ENCODE measurements at places on chromosomes 16 and 17. TPM values are rescaled to one million over a fixed set of nuclear protein-coding genes. Genes with fewer than 3 reads are reported as not detected.

DNA sequence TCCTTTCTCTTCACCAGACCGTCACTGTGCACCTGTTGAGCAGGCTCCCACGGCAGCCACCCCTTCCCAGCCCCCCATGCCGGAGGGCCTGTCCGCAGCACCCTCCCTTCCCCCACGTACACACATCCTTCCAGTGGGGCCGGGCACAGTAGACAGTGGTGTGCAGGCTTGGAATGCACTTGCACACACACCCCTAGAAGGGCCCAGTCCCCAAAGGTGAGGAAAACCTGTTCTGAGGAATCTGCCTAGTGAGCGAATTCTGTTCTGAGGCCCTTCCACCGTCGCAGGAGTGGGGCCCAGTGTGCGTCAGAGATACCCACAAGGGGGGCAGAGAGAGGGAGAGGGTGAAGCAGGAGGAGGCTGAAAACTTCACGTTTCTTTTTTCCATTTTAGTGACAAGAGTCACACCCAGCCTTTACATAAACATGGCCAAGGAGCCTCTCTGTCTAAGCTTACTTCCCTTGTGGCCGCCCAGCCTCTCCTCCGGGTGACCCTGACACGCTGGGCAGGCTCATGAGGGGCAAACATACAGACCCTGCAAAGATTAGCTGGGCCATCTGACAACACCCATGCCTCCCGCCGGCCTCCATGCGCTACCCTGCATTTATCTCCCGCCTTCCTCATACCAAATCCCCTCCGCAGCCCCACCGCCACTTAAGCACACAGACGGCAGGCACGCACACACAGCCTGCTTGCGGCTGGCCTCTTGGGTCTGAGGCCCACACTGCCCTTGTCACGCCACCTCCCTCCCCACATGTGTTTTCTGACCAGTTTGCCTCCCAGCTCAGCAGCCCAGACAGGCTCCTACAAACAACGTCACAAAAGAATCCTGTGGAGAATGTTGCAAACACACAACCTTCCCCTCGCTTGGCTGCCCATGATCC, 1.8 kb downstream of the ZBTB4 start:
- DNase-seq, result no peak

GRCh38 chr17:40005520-40005919, 9.7 kb upstream of the CSF3 start:
- no peak for DNase-seq

- DNase-seq, result no peak
Measured at GRCh38 chr17:9002606-9003354, 18.5 kb upstream of the NTN1 start.

- DNase-seq, result peak; percentile 68
Measured at GRCh38 chr17:19346351-19347255, 15.9 kb downstream of the B9D1 start.

KRT13 gene
- total RNA-seq, result not detected

CCL17 gene
- not detected for total RNA-seq

- DNase-seq, result no peak
Measured at GRCh38 chr16:270381-271255, 5.1 kb downstream of the RGS11 start.

- DNase-seq, result peak; percentile 27
Measured at GRCh38 chr17:81684442-81684911, 666 bp downstream of the HGS start.

SSTR5 gene
- total RNA-seq, result not detected

HOXB2 gene
- not detected for total RNA-seq

EFCAB13 gene
- 5.3 TPM for total RNA-seq

DNA sequence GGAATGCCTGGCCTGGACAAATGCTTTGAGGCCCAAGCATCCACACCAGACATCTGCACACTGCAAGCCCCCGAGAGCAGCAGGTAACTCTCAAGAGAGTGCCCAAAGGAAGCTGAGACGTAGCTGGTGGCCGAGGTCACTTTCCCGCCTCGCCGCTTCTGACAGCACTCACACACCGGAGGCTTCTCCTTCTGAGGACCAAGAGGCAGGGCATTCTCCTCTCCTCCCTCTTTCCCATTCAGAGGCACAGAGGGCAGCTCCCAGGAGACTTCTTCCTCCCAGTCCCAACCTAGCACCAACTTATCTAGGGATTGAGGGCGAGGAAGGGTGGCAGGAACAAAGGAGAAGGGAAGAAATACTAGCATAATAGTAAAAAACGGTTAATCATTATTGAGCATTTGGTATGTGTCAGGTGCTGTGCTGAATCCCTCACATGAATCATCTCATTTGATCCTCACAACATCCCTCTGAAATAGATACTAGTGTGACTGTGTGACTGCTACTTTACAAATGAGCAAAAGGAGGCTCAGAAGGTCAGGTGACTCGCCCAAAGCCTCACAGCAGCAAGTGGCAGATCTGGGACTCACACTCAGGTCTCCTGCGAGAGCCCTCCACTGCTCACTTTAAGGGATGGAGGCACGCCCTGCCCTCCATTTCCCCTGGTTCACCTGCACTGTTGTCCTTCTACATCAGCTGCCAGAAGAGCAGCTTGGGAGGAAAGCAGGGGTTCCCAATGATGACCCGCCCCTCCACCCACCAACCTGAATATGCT, 41.8 kb downstream of the MYO18A start:
- DNase-seq, result peak; percentile 53

DNA sequence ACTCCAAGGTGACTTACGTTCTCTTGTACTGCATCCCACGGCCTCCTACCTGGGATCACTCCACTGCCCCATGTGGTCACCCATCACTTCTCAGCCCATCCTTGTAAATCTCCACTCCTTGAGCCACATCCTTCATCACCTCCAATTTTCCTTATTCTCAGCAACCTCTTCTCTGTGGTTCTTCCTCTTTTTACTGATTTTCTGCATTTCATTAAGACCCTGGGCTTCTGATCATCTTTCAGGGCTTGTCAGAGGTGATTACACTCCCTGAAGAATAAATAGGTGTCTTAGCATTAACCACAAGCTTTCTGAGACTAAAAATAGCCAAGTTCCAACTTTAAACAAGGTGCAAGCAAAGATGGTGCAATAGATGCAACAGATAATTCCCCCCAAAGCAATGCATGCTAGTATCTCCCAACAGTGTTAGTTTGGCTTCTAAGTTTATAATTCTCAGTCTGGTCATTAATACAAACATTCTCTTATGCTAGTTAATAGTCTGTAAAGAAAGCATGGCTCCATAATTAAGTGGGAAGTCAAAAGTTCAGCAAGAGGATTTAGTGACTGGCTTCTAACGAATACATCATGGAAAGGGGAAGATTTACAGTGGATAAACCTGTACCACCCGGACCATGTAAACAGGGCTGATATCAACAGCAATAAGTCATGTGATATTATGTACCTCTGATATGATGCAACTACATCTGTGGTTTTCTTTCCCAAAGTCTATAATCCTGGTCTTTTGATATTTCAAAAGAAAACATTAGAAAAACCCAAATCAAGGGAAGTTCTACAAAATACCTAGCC, 47.4 kb upstream of the FOXJ1 start:
- DNase-seq, result no peak

DNA sequence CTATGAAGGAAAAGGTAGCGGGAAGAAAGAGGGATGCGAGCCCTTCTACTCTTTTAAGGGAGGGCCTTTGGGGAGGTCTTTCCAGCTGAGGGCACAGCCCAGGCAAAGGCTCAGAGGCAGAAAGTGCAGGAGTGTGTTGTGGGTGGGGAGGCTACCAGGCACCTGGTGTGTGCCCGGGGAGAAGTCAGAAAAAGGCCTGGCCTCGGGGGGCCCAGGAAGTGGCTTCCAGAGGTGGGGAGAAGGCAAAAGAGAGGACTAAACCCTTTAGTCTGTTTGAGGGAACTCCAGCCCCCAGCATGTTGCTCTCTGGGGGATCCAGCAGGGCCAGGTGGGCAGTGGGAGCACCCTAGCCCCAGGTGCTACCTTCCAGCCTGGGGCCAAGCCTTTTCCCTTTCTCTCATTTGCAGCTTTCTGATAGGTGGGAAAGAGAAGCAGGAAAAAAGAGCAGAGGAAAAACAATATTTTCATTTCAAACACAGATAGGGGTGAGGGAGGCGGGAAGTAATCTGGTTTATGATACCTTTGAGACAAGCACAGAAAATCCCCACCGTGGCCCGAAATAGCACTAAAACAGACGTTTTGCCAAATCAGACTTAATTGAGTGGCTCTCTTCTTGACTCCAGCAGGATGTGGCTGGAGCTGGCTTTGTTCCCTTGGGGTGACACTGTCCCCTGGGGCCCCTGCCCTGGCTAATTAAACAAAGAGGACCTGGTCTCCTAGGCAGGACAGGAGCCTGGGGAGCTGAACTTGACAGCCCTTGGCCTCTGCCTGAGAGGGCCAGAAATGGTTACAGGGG, 10.4 kb downstream of the RAI1 start:
- peak; percentile 66 for DNase-seq

TBC1D3K gene
- not detected for total RNA-seq

- no peak for DNase-seq
Measured at GRCh38 chr16:48381201-48381600, 4.0 kb downstream of the SIAH1 start.

PIGQ gene
- total RNA-seq, result 51.4 TPM

TBC1D3E gene
- not detected for total RNA-seq

DNA sequence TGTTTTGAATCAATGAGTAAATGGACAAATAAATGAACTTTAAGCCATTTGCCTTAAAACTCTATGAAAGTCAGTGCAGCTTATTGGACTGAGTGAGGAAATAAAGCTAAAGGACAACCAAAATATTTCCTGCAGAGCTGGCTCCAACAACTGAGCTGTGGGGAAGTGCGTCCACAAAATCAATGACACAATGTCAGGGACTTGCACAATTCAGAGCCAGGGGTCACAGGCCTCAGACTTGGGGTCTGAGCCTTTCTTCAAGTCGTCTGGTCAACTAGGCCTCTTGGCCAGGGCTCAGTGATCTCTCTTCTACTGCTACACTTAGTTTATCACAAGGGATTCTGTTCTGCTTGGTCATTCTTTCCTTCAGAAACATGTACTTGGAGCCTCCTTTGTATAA, 26.2 kb upstream of the RHBDL3 start:
- DNase-seq, result no peak

DNA sequence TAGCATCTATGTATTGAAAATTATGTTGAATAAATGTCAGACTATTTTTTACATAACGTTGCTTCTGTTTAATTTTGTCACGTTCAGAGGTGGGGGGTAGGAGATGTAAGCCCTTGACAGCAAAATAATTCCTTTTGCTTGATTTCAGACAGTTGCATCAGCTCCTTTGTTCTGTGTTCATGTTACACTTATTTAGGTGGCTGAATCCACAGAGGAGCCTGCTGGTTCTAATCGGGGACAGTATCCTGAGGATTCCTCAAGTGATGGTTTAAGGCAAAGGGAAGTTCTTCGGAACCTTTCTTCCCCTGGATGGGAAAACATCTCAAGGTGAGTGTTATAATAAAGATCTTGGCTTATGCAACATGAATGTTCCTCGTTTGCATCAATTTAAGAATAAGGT, 4.5 kb downstream of the HERPUD1 start:
- no peak for DNase-seq

- no peak for DNase-seq
Measured at GRCh38 chr17:47720196-47720595, 12.8 kb upstream of the TBX21 start.

TIMM22 gene
- 13.8 TPM for total RNA-seq

DNA sequence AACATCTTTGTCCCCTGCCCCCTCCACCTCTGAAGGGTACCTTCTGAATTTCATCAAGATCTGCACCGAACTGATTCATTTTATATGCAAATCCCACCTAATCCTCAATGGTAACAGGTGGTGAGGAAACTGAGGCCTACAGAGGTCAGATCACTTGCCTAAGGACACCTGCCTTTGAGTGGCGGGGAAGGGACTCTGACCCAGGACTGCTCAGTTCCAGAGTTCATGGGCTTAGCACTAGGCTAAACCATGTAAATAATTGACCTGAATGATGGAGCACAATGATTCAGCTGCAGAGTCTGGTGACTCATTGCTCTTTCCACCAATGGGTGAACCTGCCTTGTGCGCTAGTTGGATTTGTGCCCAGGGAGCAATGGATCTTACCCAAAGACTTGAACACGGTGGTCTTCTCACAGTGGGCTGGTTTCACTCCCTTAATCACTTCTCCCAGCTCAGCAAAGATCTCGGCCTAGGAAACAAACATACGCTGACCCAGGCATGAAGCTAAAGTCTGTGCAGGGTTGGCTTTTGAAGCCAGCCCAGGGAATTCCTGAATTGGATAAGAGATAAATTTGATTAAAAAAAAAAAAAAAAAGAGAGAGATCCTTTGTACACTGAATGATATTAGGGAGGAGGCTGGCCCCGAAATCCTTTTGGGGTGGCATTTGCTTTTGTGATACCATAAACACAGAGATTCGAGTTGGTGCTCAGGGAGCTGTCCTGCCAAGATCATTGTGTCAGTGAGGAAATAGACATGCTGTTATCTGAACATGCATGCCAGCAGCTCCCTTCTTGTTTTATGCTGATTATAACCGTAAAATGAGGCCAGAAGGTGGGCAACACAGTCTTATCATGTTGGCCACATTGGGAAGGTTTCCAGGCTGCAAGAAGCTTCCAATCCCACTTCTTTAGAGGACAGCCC, 17.0 kb downstream of the CRYM start:
- no peak for DNase-seq

CRYBA1 gene
- total RNA-seq, result not detected

MT3 gene
- total RNA-seq, result not detected

DNA sequence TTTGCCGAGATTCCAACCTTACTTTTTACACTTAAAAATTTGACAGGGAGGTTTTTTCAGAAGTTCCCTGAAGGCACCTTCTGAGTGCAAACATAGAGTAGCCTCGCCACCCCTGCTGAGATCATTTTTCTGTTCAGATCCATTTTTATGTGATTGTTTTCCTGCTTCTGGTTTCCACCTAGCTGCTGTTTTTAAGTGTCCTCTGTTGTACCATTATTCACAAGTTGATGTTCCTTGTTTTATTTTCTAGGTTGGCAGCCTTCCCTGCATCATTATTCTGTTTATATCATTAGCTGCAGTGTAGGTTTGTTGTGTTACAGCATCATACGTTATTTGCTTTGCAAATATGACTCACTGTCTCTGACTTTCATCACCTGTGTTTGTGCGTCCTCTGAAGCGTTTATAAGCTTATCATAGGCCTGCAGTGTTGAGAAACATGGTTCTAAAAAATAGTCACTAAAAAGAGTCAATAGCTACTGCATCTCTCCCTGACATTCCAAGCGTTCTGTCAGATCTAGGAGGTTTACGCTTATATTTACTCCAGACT, 116.9 kb upstream of the CLEC3A start:
- no peak for DNase-seq

- no peak for DNase-seq
Measured at GRCh38 chr16:87327798-87328495, 10.8 kb upstream of the C16orf95 start.

CCL7 gene
- total RNA-seq, result not detected

DNA sequence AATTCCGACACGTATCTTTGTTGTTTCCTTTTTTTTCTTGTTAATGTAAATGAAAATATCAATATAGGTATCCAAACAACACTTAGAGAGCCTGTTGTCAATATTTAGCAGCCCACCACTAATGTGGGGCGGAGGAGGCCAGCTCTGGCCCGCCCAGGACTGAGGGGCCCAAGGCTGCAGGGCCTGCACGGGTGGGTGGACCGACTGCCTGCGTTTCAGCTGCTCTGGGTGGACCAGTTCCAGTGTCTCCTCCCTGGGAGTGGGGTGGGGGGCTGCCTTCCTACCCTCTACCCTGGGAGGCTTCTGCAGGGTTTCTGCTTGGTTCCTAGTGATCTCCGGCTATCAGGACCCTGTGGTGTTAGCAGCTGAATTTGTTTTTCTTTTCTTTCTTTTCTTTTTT, 15.9 kb upstream of the ADGRG1 start:
- no peak for DNase-seq

EVPLL gene
- total RNA-seq, result not detected
